ENCODE measurements at places on chromosomes 2 and 18.
A peak's percentile ranks its signal among the peaks of the same experiment; 100 is the strongest.

- DNase-seq, result peak; percentile 23
Observed at GRCh38 chr2:60152226-60152833, 401.1 kb downstream of the BCL11A start.

- no peak for DNase-seq
Observed at GRCh38 chr2:20585710-20586594, 64.9 kb downstream of the HS1BP3 start.

- no peak for DNase-seq
Observed at GRCh38 chr2:172357442-172357841, 69.9 kb upstream of the ITGA6 start.

GRCh38 chr2:238866656-238867277 lies 18.9 kb downstream of the TWIST2 start:
- DNase-seq, result no peak

GRCh38 chr18:70288171-70288850 lies 534 bp upstream of the SOCS6 start:
- DNase-seq, result peak; percentile 45

DNA sequence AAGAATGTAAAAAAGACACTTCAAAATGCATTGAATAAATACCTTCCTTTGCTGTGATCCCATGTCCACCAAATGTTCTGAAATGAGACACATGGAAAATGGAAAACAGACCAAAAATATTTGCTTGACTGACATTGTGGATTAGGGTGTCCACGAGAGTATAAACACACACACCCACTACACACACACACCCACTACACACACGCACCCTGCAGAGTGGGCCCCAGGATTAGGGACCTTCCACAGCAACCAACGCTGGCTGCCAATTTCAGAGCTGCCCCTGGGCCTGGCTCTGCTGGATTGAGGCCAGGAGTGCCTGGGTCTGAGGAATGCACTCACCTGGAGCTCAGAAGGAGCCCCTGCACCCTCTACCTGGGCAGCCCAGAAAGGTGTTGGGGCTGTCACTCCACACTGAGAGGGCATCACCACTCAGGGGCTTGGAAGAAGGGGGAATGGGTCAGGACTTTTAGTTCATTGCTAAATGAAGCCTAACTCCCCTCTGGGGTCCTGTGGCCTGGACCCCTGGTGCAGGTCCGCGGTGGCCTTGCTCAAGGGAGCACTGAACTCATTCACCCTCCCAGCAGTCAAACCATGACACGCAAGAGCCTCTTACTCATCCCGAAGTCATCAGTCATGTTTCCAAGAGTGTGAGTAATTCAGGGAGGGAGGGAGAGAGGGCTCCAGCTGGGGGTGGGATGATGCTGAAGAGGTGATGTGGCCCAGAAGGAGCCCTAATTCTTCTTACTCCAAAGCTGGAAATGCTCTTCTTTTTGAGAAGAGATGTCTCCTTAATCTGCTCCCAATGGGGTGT lies 50.2 kb upstream of the PLB1 start:
- peak; percentile 92 for DNase-seq

GRCh38 chr18:79387214-79387613 lies 8.5 kb upstream of the NFATC1 start:
- no peak for DNase-seq

DNA sequence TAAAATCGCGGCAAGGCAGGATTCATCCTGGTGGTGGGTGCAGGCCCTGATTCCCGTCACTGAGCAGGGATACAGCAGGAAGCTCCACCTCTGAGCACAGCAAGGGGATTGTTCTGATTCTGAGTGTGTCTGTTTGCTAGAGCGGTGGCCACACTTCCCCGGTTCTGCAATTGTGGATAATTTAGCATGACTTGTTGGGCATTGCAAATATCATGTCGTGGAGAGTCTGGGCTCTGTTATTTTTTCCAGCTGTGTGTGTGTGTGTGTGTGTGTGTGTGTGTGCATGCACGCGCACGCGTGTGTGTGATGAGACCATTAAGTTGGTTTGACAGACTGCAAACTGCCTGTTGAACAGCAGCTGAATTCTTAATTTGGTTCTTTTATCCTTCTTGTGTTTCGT lies 4.1 kb upstream of the TMEM18 start:
- DNase-seq, result no peak

GRCh38 chr2:109031476-109032228 lies 42.6 kb upstream of the EDAR start:
- peak; percentile 52 for DNase-seq

- no peak for DNase-seq
Observed at GRCh38 chr2:201502713-201503112, 51.2 kb downstream of the STRADB start.

GRCh38 chr2:31397094-31397493 lies 17.4 kb downstream of the XDH start:
- no peak for DNase-seq

DNA sequence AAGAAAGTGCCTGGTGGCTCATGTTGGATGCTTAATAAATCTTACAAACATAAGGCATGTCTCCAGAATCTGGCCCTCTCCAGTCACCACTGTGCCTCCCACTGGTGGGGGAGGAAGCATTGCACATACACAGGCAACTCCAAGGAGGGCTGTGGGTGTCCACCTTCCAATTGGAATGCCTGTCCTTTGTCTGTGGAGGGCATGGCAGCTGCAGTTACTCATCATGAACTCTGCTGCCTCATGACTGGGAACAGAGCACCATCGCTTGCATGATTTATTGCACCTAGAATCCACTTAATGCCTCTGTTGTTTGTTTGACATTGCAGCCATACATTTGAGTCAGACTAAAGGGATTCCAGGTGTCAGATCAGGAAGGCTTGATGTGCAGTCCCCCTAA lies 278.9 kb downstream of the PRKCE start:
- peak; percentile 69 for DNase-seq

Measured in urothelium cell line (cell line).